Ascending aorta (tissue), 2 donors: ENCODE measurements at places on chromosomes 4 and X.

- DNase-seq: no peak
These were observed 40.9 kb upstream of the NYX start for GRCh38 chrX:41406201-41406600.

GRCh38 chr4:21451032-21451431, 497.5 kb downstream of the KCNIP4 start:
- no peak for DNase-seq

DNA sequence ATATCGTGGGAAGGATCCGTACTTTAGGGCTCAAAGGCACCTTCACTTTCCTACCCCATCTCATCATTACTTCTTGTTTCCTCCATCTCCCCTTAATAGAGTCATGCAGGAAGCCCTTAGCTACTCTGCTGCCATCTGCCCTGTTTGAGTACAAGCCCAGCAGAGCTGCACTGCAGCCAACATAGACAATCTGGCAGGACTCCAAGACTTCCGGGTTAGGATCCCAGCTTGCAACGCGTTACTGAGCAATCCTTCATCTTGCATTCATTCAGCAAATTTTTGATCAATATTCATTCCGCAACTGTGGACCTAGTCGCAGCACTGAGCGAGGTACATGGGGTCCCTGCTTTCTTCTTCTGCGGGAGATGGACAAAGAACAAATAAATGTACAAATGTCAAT, 344.9 kb downstream of the BCOR start:
- no peak for DNase-seq

DNA sequence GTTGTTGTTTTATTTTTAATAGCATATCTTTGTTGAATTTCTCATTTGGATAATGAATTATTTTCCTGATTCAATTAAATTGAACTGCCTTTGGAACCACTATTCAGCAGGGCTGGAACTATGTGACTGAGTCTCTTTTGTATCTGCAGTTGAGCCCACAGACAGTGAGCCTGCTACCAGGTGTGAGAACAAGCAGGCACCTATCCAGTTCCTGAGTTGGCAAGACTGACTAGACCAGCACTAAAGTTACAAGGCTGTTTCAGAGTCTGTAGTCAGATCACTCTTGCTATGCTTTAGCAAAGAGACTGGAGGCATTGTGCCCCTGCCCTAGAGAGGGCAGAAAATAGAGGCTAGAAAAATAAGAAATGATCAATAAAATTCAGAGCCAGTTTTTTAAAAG, 237.3 kb upstream of the GRID2 start:
- no peak for DNase-seq

- no peak for DNase-seq
These were observed 314.0 kb downstream of the NAF1 start for GRCh38 chr4:162852642-162853041.

DNA sequence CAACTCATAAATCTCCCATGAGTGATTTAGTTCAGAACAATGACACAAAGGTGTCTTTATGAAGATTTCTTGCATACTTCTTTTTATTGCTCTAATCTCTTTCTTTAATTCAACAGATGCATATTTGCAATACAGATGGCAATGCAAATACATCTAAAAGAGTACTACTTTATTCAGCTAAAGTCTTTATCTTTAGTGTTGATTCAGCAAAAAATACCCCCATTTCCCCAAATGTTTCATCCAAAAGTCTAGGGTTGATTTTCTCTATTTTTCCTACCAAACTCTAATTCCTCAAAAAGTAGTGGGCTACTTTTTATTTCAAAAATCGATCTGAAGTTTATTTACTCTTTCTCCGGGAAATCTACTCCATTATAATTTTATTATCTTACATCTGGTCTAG, 1055.2 kb downstream of the STIM2 start:
- DNase-seq: no peak

GRCh38 chrX:3263681-3264126, 82.7 kb downstream of the MXRA5 start:
- no peak for DNase-seq

DNA sequence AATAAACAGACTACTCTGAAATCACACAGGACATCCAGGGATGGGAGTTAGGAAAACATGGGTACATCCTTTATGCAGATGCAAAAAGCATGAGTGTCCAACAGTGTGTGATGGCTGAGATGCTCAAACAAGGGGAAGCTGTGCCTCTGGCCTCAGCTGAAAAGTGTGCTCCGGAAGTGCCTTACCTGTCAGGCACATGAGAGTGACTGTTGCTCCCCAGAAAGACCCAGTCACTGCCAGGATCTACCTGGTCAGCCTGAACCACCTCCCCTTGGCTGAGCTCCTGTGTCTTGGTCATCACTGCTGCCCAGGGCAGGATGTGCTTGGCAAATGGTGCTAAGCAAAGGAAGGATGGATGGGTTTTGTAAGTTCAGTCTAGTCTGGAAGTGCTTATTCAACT, 4.0 kb downstream of the PPP2R2C start:
- no peak for DNase-seq

DNA sequence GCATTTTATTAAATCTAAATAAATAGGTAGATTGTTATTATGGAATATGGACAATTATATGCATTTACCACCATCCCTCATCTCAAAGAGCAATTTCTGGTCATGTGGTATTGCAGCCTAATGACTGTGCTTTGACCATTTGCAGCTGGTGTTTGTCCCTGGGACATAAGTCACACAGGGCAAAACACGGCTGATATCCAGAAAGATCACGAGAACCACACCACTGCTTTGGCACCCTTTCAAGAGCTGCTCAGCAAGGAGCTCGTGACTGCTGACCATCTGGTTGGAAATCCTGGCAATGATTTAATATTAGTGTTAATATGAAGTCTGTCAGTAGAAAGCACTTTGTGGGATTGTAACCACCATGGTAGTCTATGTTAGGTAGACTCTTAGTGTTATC, 545.0 kb downstream of the GBA3 start:
- no peak for DNase-seq

GRCh38 chr4:45679411-45679810, 444.4 kb downstream of the GABRG1 start:
- DNase-seq: no peak

- DNase-seq: no peak
These were observed 17.2 kb downstream of the C1QTNF7 start for GRCh38 chr4:15444879-15445547.

DNA sequence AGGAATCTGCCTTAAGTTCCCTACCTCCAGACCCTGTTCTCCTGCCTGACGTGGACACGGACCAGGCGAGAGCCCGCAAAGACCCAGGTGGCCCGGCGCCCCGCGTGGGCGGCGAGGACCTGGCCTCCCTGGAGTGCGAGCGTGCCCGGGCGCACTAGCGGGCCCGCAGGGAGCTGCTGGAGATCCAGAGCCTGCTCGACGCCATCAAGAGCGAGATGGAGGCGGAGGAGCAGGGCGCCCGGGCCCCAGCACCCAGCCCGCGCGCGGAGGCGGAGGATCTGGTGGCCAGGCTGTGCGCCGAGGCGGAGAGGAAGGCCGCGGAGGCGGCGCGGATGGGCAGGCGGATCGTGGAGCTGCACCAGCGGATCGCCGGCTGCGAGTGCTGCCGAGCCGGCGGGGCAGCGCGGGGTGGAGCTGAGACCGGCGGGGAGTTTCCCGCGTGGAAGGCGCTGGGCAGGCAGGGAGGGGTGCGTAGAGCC, 18.2 kb downstream of the MRFAP1 start:
- DNase-seq: no peak

DNA sequence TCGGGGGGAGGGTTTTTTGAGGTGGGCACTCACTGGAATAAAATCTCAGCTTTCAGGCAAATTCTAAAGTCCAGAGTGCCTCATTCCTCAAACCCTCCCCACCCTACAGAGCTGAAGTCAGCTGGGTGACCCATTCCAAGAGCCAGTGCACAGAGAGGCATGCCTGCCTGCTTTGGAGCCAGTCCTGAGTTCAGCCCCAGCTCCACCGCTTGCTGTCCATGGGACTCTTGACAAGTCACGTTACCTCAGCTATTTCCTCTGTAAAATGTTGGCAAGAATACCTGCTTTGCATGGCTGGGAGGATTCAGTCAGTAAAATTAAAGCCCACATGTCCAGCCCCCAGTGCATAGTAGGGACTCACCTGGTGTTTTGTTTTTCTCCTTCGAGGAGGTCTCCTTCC, 125.9 kb upstream of the PJA1 start:
- no peak for DNase-seq

DNA sequence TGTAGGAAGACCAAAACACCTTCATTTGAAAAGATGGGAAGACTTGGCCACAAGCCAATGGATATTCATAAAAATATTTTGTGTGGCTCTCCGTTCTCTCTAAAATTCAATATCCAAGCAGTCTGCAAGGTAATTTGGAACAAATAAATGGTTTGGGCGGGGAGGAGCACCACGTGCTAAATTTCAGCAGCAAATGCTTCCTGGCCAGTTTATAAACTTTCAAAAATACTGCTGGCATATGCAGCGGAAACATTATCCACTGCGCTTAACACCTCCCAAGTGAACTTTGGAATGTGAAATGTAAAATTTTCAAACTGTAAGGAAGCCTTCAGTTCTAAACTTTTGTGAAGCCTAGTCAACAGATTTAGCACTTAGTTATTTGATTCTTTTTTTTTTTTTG, 191.0 kb downstream of the NSUN7 start:
- DNase-seq: no peak

GRCh38 chr4:46274717-46275116, 115.2 kb downstream of the GABRA2 start:
- DNase-seq: no peak

DNA sequence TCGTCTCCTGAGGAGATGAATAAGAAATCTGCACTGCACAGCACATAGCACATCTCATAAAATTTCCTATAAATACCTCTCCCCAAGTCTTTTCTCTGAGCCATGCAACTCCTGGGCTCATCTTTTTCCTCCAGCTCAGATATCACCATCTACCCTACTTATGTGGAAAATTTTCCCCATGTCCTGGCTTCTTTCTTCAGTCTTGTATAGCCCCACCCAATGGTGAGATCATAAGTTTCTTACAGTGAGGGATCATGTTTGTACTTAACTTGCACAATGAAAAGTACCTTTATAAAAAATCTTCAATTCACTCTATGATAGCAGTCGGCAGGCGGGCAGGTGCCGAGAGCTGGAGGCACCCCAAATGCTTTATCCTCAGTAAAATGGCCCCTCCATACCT, 198.6 kb upstream of the S100G start:
- DNase-seq: no peak

DNA sequence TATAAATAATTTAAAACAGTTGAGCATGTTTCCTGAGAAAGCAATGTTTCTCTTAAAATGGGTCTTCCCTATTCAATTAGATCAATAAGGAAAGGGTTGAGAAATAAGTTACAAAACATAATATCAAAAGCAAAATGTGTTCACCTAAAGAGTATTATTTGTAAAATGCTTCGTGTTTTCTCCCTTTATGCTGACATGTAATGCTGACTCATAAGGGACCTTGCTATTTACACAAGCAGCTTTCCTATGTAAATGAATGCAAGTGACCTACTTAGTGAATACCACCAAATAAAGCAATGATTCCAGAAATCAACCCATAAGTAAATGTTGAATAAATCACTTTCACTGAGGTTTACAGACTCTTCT, 91.5 kb downstream of the ELOVL6 start:
- DNase-seq: no peak

GRCh38 chrX:45769761-45770582, 569.3 kb upstream of the DIPK2B start:
- DNase-seq: peak; percentile 55

DNA sequence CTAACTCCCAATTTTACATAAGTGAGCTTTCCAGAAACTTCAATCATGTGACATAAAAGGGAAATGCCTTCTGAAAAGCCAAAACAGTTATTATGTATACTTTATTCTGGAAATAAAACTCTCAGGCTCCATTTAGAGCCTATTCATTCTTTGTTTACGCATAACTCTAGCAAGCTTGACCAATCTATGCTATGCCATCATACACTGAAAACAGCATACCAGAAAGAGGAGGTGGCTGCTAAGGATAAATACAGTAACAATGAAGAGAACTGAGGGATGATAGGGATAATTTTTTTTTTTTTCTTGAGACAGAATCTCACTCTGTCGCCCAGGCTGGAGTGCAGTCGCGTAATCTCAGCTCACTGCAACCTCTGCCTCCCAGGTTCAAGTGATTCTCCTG, 24.4 kb downstream of the CDKL2 start:
- no peak for DNase-seq

DNA sequence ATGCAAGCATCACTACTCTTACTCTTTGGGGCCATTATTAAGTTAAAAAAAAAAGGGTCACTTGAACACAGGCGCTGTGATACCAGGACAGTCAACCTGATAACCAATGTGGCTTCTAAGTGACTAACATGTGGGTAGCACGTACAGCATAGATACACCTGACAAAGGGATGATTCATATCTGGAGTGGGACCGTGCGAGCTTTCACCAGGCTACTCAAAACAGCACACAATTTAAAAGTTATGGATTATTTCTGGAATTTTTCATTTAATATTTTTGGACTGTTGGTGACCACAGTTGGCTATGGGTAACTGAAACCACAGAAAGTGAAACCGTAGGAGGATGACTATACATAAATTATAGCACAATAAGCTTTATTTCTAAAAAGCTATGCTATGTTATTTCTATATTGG, 113.8 kb upstream of the STIM2 start:
- no peak for DNase-seq

GRCh38 chr4:113394108-113394729, 344.8 kb downstream of the ANK2 start:
- no peak for DNase-seq

DNA sequence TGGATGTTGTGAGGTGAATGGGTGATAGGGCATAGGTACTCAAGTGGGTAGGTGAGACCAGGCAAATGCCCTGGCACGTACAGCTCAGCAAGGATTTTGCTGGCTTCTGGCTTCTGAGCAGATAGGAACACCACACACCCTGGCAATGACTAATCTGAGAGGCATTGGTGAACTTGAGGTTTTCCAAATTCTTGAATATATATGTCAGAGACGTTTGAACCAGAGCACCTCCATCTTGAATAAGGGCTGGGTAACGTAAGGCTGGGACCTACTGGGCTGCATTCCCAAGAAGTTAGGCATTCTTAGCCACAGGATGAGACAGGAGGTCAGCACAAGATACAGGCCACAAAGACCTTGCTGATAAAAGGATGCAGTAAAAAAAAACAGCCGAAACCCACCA, 204.5 kb downstream of the NLGN4X start:
- DNase-seq: no peak

DNA sequence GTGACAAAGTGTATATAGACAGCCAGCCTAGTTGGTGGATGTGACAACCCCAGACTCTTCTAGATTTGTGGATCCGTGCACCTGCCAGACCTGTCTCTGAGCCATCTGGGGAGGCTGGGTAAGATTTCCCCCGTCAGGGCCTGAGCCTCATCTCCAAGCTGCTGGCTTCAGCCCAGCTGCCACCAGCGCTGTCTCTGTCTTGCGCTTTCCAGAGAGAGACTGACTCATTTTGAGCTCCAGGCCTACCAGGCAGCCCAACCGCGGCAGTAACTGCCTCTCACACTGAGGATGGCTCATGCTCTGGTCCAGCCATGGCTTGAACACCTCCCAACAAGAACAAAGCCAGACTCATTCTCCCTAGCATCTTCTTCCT, 26.4 kb downstream of the NOP14 start:
- no peak for DNase-seq

- DNase-seq: no peak
These were observed 17.7 kb upstream of the AP1AR start for GRCh38 chr4:112213856-112214255.
